NCI-H1417 (cell line): ENCODE measurements at places on chromosomes 7 and 10.

DNA sequence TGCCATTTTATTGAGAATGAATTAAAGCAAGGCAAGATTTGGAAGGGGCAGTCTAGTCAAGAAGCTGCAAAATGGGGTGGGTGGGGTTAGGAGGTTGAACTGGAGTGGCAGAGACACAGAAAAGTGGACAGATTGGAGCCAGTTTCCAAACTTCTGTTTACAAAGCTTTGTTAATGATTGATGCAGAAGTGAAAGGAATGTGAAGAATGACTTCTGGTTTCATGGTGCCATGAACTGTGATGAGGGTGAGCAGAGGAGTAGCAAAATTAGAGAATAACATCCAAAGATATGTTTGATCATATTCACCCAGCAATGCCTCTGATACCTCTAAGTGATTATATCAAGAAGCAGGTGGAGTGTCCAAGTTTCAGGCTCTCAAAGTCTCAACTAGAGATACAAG, 1118.0 kb upstream of the C7orf33 start:
- no peak for DNase-seq

- no peak for DNase-seq
Measured at GRCh38 chr10:124329362-124329761, 89.4 kb downstream of the OAT start.

DNA sequence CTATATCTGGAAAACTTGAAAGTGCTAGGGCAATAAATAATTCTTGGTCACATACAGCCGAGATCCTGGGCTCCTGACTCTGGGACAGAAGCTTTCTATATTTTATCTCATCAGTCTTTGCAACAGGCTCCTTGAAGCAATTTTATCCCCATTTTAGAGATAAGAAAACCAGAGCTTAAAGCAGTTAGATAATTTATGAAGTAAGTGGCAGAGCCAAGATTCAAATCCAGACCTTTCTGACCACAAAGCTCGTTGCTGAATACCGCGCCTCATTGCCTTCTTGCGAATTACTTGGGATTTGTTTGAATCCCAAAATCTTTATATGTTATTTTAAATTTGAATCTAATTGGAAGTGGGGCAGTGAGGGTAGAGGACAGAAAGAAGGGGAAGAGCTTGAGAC, 106.0 kb downstream of the TCF7L2 start:
- no peak for DNase-seq

GRCh38 chr7:150715293-150715692, 1.1 kb upstream of the GIMAP1 start:
- no peak for DNase-seq

DNA sequence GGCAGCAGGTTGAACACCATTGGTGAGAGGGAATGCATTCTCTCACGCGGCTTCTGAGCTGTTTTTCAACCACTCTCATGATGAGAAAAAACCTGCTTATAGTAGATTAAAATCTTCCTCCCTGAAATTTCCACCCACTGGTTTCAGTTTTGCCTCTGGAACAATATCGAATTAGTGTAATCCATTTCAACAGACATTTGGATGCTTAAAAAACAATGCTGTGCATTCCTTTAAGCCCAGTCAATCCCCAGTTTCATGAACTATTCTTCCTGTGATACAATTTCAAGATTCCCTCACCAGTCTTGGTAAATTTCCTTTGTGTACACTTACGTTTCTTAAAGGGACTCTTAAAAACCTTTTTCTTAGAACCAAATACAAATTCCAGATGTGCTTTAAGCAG, 89.6 kb downstream of the ITIH5 start:
- no peak for DNase-seq
